Stimulated activated CD4-positive, alpha-beta T cell treated with anti-CD3 and anti-CD28 coated beads, Interleukin-1b, Interleukin-23, amount 100 ng/mL, for 24 hours (primary cell): ENCODE measurements at places on chromosomes 16 and 17.

GRCh38 chr17:56000411-56000810 lies 152.9 kb upstream of the ANKFN1 start:
- no peak for DNase-seq

- no peak for DNase-seq
Observed at GRCh38 chr16:83700918-83701317, 106.9 kb upstream of the HSBP1 start.

DNA sequence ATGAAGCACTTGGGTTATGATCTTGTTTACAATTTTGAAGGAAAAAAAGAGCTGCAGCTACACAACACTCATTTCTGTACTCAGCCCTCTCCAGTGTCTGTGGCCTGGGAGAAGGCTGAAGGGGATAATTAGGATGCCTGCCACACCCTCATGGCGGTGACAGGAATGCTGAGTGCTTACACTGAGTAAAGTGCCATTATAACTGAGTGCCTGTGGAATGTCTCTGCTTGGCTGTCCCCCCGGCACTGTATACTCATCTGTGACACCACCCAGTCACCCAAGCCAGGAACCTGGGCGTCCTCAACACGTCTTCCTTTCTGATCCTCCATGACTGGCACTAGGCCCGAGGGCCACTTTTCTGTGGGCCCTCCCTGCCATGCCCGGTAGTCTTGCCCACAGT lies 3.5 kb upstream of the MRPL38 start:
- no peak for DNase-seq

DNA sequence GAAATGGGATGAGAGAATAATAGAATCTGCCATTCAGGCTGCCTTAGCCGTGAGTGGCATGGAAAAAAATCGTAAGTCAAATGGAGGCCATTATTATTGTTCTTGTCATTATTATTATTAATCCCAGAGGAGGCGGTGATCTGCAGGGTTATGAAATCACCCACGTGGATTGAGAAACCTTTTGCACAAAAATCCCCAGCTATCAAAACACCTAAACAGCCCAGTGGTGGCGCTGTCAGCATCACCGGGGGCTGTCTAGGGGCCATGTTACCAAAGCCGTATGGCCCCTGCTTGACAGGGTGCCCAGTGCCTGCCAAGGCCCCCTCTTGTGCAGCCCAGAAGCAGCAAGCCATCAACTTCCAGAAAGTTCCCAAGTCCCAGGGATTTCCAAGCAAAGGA lies 25.2 kb downstream of the CNGB1 start:
- no peak for DNase-seq

DNA sequence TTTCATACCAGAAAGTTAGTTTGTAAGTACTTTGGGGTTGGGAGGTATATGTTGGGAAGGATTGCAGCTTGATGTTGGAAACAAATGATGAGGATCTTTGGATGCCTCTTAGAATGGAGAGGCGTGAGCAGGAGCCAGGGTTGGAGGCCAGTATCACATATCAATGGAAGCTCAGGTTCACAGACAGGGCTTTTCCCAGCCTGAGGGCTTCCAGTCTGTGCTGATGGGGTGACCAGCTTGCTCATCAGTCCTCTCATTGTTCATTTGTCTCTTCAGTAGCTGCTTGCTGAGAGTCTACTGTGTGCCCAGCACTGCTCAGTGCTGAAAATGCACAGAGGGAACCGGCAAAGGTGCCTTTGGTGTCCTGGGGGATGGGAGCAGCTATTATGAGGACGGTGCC lies 5.8 kb downstream of the DNAAF1 start:
- DNase-seq: no peak

DNA sequence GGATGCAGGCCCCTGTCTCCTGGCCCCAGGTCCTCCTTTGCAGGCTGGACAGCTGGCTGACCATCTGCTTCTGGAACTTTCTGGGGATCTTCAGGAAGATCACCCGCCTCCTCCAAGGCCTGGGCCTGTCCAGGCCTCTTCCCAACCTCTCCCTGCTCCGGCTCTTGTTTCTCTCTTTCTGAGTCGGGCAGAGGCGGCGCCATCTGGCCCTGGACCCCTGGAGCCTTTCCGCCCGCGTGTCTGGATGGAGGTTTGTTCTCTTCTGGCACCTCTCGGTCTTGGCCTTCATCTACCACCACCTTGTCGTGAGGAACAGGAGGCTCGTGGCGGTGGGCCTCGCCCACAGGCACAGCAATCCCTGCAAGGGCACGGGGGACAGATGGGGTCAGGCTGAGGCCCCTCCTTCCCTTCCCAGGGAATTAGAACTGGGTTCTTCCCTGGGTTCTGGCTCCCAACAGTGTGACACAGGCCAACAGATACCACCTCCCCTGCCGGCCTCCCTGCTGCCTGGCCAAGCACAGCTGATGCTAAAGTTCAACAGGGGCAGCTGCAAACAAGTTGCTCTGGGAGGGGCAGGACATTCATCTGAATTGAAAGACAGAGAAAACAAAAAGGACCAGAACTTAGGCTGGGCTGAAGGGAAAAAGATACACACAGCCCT lies 13.3 kb downstream of the NDUFAF8 start:
- no peak for DNase-seq

DNA sequence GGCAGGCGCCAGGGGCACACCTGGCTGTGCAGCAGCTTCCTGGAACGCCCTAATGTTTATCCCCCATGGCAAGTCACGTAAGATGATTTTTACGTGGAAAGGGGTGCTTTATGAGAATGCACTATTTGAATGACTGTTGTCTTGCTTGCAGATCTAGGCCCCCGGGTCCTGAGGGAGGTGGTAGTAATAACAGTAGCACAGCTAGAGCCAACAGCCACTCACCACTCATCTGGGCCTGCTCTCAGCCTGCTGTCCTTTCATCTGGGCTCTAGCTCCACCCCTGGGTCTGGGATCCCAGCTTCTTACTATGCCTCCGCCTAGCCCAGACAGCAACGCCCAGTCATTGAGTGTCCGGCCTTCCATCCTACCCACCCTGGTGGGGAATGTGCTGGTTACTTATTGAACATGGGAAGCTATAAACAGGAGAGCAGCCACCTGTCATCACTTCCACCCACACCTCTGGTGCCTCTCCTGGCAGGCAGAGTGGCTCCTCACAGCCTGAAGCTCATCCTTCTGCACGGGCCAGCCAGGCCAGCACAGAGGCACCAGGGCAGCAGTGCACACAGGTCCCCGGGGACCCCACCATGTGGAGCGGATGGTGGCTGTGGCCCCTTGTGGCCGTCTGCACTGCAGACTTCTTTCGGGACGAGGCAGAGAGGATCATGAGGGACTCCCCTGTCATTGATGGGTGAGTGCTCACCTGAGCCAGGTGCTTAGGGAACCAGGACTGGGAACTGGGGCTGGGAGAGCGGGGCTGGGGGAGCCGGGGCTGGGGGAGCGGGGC lies 16.6 kb downstream of the DPEP1 start:
- DNase-seq: no peak

GRCh38 chr16:6562986-6563385 lies 769.7 kb upstream of the RBFOX1 start:
- no peak for DNase-seq

GRCh38 chr17:15413101-15413771 lies 54.2 kb downstream of the CDRT4 start:
- DNase-seq: no peak

DNA sequence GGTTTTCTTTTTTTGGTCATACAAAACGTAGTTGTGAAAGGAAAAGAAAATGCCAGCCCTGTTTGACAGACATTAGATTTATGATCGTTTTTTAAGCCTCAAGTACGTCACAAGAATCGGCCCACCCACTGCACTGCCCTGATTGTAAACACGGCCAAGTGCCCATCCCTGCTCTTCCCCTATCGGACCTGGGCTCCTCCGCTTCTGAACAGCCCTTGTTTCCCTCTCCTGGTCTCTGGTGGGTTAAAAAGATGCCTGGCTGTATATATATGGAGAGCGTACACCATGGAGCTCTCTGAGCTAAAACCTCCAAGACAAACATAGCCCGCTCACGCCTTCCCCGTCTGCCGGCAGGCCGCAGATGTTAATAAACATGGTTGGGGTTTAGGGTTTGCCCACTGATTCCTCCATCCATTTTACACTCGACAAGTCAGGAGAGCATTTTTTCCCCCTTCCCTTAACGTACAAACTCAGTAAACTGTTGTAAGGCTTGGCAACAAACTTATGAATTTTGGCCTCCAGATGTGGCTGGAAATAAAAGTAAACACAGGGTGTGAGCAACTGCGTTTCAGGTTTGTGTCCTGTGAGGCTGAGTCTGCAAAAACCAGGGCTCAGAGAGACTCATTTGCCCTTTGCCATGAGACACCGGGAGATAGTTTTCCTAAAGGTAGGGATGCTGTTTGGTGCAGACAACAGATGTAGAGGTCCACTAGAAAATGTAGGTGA lies 325.9 kb downstream of the SOX9 start:
- DNase-seq: no peak

DNA sequence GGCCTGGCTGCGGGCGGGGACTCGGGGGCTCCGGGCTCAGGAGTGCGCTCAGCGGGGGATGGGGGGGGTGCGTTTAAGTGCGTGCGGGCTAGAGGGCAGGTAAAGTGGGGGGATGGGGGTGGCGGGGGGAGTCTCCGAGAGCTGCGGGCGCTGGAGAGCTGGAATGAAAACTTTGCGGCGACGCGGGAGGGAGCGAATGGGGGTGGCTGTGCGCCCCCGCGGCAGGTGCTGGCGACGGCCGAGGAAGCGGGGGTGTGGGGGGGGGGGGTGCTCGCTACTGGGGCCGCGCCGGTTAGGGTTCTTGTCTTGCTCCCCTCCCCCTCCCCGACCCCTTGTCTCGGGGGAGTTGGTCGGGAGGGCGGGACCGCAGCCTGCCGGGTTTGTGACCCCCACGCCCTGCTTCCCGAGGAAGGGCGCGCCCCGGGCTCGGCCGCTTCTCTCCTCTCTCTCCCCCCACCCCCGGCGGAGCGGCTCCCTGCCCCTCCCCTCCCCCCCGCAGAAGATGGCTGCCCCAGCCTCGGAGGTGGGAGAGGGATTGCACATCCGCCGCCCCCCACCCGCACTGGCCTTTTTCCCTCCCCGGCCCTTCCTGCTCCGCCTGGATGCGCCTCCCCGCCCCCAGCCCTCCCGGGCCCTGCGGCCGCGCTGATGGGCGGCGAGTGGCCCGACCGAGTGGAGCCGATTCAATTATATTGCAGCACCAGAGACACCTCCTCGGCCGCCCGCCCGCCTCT lies 649 bp downstream of the GSE1 start:
- no peak for DNase-seq

GRCh38 chr17:48720266-48721008 lies 1.9 kb downstream of the PRAC1 start:
- no peak for DNase-seq

DNA sequence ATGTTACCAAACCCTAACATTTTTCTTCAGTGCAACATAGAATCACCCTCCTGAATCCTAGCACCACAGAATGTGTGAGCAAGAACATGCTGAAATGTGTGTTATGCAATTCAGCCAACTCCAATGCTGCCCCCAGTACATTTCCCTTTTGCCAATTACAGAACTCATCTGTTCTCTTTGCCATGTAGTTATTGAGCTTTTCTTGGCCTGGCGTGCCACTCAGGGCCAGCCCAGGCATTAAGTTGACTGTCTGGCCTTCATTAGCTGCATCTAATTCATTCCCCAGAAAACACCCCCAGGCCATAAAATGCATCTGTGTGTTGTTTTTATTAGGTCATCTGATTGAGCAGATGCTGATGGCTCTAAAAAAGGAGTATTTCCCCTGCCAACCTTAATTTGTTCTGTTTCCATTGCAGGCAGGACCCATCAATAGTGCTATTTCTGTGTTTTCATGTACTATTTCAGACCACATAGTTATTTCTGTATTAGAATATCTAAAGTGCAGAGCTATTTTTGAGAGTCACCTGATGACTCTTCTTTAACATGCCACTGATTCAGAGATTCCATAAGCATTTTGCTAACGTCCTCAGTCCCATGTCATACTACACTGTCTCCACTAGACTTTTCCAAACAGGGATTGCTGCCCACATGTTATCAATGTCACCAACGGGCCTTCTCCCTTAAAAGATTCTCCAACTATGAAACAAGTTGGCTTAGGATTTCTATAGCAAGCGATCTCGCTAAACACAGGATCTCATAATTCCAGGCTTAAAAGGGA lies 969.7 kb downstream of the CDH11 start:
- DNase-seq: no peak

DNA sequence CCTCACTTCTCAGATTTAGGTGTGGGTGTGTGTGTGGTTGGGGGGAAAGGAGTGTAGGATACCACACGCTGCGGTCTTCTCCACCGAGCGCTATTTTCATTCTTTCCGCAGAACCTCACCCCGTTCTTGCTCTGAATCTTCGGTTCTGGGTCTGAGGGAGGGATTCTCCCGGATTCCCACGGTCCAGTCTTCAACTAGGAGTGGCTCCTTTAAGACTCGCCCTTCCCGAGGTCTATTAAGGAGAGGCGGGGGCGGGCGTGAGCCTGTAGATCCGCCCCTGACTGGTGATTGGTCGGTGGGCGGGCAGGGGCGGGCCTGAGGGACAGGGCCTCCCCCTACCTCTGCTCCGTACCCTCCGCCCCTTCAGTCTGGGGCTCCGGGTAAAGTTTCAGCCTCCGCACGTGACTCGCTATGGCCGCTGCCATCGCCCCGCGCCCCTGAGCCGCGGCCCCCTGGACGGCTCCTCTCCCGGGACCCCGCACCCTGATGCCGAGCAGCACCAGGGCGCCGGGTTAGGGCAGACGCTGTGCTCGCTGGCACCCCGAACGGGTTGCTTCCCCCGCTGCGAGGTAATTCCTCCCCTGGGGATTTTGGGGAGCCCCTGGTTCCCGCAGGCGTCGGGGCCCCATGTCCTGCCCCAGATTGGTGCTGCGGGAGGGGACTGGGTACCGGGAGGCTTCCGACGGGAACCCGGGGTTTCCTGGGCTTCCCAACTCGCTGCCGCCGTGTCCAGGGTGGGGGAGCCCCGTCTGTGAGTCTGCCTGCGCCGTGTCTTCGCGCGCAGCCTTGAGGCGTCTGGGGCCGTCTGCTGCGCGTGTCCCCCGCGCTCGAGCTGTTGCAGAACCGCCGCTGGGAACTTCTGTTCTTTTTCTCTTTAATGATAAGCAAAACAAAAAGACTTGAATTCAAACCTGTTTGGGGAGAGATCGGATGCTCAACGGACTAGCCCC lies 9.2 kb downstream of the RARA start:
- peak; percentile 88 for DNase-seq

- DNase-seq: no peak
Observed at GRCh38 chr17:62792447-62792800, 15.7 kb downstream of the MARCHF10 start.

GRCh38 chr17:34252095-34252443 lies 3.0 kb upstream of the CCL2 start:
- DNase-seq: no peak

DNA sequence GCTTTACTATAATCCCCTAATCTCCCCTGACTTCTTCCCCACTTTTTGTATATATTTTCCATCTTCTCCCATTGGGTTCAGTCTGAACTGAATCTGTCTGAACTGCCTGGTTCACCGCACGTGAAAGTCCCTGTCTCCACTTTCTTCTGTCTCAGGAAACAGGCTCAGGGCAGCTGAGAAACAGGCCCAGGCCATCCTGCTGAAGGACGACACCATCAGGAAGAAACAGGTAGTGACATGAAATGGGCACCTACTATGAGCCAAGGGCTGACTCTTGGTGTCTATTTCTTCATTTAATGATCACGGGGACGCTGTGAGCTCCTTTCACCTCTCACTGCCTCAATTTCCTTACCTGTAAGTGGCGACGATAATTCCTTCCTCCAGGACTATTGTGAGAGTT lies 90.5 kb upstream of the HSBP1 start:
- DNase-seq: no peak

- no peak for DNase-seq
Observed at GRCh38 chr16:23729503-23730424, 16.7 kb upstream of the ERN2 start.

GRCh38 chr17:58587713-58588117 lies 73.3 kb upstream of the MTMR4 start:
- peak; percentile 16 for DNase-seq
